ENCODE measurements at places on chromosomes 4 and X. TPM values are rescaled to one million over a fixed set of nuclear protein-coding genes. Genes with fewer than 3 reads are reported as not detected.

CSAG3 gene
- total RNA-seq: not detected

TRIM61 gene
- total RNA-seq: not detected

NHSL2 gene
- total RNA-seq: not detected

PAGE2B gene
- not detected for total RNA-seq

VEGFD gene
- total RNA-seq: 0.08 TPM

XG gene
- not detected for total RNA-seq

UGT2B11 gene
- not detected for total RNA-seq

SPIN2A gene
- 0.56 TPM for total RNA-seq

SPANXA2 gene
- not detected for total RNA-seq

DIPK2B gene
- total RNA-seq: not detected

RIBC1 gene
- 2.6 TPM for total RNA-seq

GPM6B gene
- total RNA-seq: not detected

RPS6KA3 gene
- 18.0 TPM for total RNA-seq

BEX1 gene
- not detected for total RNA-seq

FMR1NB gene
- not detected for total RNA-seq

CTAG1A gene
- total RNA-seq: not detected

USP51 gene
- total RNA-seq: not detected

ZNF674 gene
- total RNA-seq: 2.6 TPM

PASD1 gene
- total RNA-seq: not detected

KDM5C gene
- total RNA-seq: 126 TPM

MAGEB16 gene
- not detected for total RNA-seq

TMEM131L gene
- total RNA-seq: 4.6 TPM

RTL3 gene
- total RNA-seq: not detected

EGFL6 gene
- total RNA-seq: not detected

AR gene
- not detected for total RNA-seq

CXCL1 gene
- 3.6 TPM for total RNA-seq

IDS gene
- total RNA-seq: 51.1 TPM

IL21 gene
- not detected for total RNA-seq

DRD5 gene
- not detected for total RNA-seq

TEC gene
- 3.2 TPM for total RNA-seq

TLL1 gene
- total RNA-seq: not detected

TRPC5OS gene
- not detected for total RNA-seq

GAGE10 gene
- total RNA-seq: not detected

UGT2B7 gene
- total RNA-seq: 0.08 TPM

ZNF711 gene
- total RNA-seq: 0.42 TPM

BTK gene
- total RNA-seq: not detected

PLXNB3 gene
- 10.3 TPM for total RNA-seq

LEF1 gene
- total RNA-seq: 0.10 TPM

TEX13D gene
- not detected for total RNA-seq

AMTN gene
- total RNA-seq: not detected

TRIM75 gene
- total RNA-seq: not detected
